Fibroblast of skin of abdomen (primary cell): ENCODE measurements at places on chromosomes 6 and 20.
A peak's percentile ranks its signal among the peaks of the same experiment; 100 is the strongest.

GRCh38 chr6:20900389-20901160, 366.3 kb downstream of the CDKAL1 start:
- no peak for DNase-seq

DNA sequence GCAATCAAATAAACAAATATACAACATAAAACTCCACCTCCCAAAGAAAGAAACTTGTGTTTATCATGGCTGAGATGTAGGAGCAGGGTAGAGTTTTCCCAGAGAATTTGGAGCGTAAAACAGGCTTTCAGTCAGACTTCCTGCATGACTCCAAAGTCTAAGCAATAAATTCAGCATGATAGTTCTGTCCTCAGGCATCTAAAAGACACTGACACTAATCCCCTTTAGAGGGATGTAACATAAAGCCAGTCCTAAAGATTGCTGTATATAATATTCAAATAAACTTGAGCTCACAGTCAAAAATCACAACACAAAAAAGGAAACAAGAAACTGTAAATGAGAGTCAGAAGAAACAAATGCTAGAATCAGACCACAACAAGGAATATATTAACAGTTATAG, 234.4 kb downstream of the CENPW start:
- DNase-seq, result no peak

- DNase-seq, result peak; percentile 1
Measured at GRCh38 chr6:143843677-143843999, 500 bp downstream of the LTV1 start.

GRCh38 chr20:58471193-58472164, 43.7 kb downstream of the APCDD1L start:
- DNase-seq, result peak; percentile 77

GRCh38 chr6:87682310-87682709, 19.7 kb downstream of the AKIRIN2 start:
- peak; percentile 47 for DNase-seq

- no peak for DNase-seq
Measured at GRCh38 chr6:72267470-72267869, 354.4 kb upstream of the KCNQ5 start.

- no peak for DNase-seq
Measured at GRCh38 chr6:132495604-132496079, 17.3 kb downstream of the STX7 start.

GRCh38 chr6:2378046-2378657, 132.7 kb upstream of the GMDS start:
- no peak for DNase-seq

GRCh38 chr20:54626126-54626525, 150.7 kb downstream of the DOK5 start:
- DNase-seq, result no peak

GRCh38 chr6:106380407-106380806, 19.9 kb downstream of the CRYBG1 start:
- DNase-seq, result no peak
